ENCODE measurements at places on chromosomes 11 and 22.

GRCh38 chr22:27840436-27840835, 38.9 kb upstream of the MN1 start:
- DNase-seq: no peak

GRCh38 chr11:47915783-47916182, 64.6 kb upstream of the PTPRJ start:
- no peak for DNase-seq

DNA sequence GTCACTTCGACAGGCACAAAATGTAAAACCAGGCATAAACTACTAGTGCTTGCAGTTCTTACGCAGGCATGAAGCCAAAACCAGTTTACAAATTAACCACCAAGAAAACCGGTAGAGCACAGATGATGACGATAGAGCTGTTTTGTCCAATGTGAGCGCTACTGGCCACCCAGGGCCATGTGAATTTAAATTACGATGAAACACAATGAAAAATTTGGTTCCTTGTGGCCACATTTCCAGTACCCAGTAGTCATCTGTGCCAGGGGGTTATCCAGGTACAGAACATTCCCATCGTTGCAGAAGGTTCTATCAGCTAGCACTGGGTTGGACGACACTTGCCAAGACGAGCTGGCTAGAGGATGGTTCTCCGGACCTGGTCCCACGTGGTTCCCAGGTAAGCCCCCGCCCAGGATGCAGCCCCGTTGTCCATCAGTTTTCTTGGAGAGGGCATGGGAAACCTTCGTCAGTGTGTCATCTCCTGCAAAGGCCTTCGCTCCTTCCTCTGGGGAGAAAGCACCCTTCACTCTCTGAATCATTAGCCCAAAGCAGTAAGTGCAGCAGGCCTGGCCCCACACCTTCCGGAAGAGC, 1.1 kb upstream of the CD81 start:
- DNase-seq: no peak

GRCh38 chr11:27447288-27448183, 25.1 kb downstream of the LGR4 start:
- no peak for DNase-seq

GRCh38 chr11:111982019-111982464, 43.2 kb upstream of the DLAT start:
- peak; percentile 35 for DNase-seq

GRCh38 chr22:44952863-44953746, 56.7 kb downstream of the PHF21B start:
- no peak for DNase-seq

DNA sequence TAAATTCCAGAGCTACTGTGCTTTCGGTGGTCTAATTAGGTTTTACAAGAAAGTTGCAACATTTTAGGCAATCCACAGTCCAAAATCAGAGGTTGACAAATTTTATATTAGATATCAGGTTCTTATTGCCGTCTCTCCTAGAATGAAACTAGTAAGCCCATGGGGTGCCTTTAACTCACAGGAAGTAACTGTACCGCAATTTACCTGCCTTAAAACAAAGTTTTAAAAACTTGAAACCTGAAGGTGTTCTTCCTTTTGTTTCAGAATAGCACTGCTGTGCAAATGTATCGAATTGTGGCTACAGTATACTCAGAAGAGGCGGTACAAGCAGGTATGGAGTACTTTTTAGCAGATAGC, 77.2 kb downstream of the PISD start:
- no peak for DNase-seq

- DNase-seq: no peak
Observed at GRCh38 chr11:77630157-77630710, 7.4 kb downstream of the CLNS1A start.

All from tibial artery (tissue), 4 donors.